ENCODE measurements at places on chromosomes 3 and 15. TPM values are rescaled to one million over a fixed set of nuclear protein-coding genes. Genes with fewer than 3 reads are reported as not detected.

The EFHB gene
- 0.32 TPM for total RNA-seq

The NEK10 gene
- total RNA-seq: 5.6 TPM

The DGKG gene
- total RNA-seq: 0.07 TPM

DNA sequence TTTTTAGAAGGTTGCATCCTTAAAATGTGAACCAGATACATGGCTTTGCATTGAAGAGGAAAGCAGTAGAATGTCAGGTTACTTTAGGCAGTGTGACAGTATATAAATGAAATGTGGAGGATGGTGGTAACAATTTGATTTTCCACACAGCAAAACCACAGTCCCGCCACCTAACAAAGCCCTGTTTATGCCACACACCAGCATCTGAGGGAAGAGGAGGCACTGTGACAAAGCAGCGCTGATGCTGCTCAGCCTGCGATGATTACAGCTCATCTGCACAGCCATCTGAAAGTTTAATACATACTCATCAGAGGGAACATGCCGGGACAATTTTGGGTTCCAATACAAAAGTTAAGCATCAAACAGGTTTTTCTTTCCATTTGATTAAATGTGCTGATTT lies 8.9 kb downstream of the RNF7 start:
- DNase-seq: no peak

DNA sequence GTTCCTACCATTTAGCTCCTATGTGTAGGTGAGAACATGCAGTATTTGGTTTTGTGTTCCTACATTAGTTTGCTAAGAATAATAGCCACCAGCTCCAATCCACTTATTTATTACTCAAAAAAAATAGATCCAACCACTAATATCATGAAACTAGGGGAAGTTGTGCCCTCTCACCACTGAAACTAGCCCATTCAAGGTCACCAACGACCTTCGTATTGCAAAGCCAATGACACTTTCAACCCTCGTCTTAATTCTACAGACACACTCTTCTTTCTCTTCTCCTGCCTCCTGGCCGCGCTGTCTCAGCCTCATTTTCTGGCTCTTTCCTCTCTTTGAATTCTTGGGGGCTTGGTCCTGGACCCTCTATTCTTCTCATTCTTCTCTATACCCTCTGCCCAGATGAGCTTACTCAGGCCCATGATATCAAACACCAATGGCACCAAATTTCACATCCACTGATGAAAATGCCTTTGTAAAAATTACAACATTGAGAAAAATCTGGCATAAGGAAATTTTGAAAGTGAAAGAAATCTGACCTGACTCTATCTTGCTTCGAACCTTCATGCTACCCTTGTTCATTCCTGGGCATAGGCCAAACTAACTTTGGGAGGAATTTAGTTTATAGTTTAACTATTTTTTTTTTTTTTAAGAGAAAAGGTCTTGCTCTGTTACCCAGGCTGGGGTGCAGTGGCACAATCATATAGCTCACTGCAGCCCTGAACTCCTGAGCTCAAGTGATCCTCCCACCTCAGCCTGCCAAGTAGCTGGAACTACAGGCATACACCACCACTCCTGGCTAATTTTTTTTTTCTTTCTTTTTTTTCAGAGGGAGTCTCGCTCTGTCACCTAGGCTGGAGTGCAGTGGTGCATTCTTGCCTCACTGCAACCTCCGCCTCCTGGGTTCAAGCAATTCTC lies 25.4 kb upstream of the LIMD1 start:
- no peak for DNase-seq

DNA sequence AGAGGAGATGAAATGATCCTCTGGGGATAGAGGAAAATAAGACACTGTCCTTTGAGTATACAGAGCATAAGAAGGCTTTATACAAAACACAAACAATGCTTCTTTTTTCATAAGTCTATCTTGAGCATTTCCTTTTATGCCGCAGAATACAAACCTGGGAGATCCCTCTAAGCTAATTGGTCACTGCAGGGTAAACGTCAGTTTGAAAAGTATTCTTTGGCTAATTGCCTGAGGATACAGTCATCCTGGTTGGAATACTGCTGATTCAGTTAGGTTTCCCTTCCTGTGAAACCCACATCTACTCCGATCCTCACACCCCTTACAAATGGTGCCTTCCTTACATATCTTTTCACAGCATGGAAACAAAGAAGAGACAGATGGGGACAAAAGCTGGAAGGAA lies 10.6 kb downstream of the WNT5A start:
- no peak for DNase-seq

- no peak for DNase-seq
These were observed 65.0 kb downstream of the NIPA2 start for GRCh38 chr15:22903427-22903826.

DNA sequence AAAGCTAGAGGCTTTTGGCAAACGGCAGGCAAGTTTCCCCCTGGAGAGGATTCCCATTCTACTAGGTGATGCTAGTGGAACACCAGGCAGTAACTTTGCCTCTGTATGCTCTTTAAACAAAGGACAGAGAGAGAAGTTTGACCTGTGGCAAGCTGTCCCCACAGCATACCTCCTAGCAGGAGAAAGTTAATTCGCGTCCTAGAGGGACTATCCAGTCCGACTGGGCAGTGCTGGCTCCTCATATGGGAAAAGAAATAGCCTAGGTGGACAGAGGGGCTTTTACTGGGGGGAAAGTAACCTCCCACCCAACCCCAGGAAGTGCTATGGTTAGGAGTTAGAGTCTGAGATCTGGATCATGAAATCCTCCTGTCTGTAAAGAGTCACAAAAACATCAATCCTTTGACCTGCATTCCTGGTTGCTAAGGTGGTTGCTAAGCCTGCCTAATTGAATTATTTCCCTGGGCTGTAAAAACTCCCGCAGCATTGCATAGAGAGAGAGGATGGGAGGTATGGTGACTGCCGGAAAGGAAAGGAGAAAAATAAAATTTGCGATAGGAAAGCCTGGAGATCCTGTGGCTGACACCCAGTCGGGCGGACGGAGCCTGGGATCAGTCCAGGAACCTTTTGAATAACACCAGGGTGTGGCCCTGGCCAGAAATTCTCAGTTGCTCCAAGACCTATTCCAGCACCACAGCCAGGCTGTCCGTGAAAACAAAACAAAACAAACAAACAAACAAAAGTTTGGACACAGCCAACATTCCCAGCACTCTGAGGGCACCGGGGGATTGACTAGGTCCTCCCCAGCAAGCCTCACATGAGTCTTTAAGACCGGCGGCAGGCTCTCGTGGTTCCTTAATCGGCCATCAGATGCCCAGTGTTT lies 67.7 kb upstream of the ATP11B start:
- DNase-seq: no peak

GRCh38 chr3:44419116-44419922 lies 58.2 kb downstream of the ZNF445 start:
- DNase-seq: no peak

DNA sequence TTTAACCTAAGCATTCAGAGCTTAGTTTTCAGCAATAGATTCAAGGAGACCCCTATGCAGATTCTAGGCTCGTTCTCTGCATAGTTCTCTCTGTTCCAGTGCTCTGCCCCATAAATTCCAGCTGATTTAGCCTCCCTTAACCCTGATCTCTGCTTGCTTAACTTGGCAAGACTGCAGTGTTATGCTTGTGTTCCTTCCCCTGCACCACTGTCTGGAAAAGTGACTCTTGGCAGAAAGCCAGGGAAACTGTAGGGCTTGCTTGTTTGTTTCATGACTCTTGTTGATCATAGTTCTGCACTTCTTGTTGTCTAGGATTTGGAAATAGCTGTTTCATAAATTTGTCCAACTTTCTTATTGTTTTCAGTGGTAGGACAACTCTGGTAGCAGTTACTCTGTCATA lies 40.1 kb downstream of the ANAPC13 start:
- DNase-seq: peak; percentile 67
